ENCODE measurements at places on chromosomes 3 and 15.

DNA sequence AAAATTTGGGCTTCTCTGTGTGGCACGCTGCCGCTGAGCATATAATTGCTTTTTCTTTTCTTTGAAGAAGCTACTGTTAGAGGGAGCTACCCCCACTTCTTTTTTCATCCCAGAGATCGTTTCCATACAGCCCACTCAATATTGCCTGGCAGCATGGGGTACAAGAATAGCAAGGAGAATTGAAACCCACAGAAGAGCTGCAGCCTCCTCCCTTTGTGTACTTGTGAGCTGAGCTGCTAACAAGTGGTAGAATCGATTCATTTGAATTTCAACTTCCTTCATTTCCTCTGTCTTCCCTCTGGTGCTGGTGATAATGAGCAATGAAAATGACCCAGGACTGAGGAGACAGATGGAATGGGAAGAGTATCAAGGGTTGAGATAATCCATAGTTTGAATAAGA, 64.9 kb downstream of the LRRC3B start:
- no peak for DNase-seq

GRCh38 chr3:123652342-123652984, 67.6 kb upstream of the HACD2 start:
- peak; percentile 38 for DNase-seq

DNA sequence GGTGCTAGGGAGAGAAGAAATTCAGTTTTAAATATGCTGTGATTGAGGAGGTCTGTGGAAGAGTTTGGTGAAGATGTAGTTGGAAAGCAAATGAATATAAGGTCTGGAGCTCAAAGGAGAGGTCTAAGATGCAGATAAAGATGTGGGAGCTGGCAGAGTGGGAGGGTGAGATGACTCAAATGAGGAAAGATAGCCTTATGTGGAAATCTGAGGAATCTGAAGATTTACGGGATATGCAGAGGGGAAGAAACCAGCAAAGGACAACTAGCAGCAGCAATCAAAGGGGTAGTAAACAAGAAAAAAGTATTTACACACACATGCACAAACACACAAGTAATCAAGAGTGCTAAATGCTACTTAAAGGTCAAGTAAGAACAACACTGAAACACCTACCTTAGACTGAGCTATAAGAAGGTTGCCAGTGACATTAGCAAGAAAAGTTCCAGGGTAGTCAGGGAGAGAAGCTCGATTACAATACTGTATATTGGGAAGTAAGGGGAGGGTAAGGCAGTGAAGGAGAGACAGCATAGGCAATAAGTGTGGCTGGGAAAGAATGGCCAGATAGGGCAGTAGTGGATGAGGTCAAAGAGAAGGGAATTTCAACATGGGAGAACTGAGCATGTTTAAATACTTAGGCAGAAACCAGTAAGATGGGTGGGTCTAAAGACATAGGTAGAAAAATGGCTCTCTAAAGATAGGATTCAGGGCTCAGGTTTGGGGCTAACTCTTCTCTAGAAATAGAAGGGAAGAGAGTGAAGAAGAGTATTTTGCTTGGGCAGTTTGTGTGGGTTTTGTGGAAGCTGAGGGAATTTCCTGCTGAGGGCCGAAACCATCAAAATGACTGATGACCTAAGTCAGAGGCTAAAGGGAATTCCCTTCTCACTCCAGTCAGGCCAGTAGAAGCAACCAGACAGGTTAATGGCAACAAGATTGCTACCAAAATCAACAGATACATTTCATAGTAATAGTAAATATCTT, 8.9 kb downstream of the CMTM6 start:
- DNase-seq: no peak

DNA sequence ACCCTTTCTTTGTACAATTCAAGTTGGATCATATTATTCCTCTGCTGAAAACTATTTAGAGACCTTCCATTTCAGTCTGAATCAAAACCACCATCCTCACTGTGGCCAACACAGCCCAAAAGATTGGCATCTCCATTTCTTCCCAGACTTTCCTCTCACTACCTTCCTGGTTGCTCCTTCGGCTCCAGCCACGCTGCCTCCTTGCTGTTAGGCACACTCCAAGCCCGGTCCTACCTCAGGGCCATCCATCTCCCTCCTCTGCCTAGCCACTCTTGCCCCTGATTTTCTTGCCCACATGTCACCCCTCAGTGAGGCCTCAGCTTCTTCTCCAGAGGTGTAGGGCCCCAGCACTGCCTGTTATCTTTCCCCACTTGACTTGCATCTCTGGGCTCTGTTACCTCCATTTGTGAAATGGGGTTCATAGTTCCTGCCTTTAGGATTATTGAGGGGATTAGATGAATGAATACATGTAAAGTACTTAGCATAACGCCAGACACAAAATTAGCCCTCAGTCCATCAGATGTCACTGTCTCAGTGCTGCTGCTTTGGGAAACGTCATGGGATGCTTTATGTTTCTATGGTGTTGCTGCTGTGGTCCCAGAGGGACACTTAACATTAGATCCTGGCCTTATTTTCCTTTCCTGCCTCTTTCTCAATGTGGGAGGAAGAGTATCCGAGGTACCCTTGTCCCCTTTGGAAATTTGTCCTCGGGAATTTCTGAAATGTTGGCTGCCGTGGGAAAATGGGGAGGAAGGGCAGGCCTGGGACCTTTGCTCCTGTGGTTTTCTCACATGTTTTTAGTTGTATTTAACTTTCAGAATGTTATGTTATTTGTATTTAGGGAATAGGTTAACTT, 31.3 kb downstream of the SNRK start:
- DNase-seq: no peak

GRCh38 chr3:58952128-58952917, 97.5 kb downstream of the CFAP20DC start:
- no peak for DNase-seq

GRCh38 chr15:93983526-93983925, 247.8 kb upstream of the MCTP2 start:
- no peak for DNase-seq

- DNase-seq: no peak
Observed at GRCh38 chr3:133856316-133856715, 39.4 kb downstream of the RAB6B start.

DNA sequence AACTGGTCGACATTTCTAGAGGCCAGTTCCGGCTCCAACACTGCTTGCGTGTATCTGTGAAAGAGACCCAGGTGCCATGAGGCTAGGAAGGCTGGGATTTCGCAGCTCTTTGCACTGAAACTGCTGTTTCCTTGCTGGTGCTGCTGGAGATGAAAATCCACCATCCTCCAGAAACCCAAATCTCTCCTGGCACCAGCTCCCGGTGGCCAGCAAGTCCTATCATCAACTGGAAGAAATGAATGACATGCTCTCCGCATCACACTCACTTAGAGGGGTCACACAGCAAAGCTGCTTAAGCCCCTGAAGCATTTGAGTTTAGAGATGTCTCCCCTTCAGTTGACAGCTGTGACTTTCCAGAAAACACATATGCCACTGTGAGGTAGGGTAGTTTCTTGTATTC, 471.8 kb upstream of the PROK2 start:
- DNase-seq: no peak

DNA sequence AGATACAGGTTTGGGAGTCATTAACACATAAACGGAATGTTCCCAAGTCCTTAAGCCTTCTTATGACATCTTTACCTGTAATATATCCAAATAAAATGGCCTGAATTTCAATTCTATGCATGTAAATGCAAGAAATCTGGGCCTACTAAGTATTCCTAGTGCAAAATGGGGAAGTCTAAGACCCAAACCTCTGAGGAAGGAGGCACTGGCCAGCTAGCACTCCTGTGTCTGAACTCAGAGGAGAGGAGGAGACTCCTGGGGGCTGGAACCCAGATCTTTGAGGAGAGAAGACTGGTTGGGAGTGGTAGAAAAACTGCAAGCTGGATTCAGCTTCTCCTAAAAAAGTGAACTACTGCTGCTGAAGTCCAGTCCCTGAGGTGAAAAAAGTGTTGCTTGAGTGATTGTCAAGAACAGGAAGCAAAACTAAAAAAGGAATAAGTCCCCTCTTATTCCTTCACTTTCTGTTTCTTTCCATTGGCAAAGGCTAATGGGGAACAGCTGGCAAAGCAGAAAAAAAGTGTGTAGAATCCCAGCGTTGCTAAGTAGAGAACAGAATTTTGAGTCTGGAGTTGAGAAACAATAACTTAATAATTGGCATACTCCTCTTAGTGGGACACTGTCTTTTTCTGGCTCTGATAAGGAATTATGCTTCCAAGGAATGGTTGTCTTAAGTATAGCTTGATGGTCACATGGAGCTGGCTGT, 54.8 kb upstream of the ATP2C1 start:
- DNase-seq: no peak

- no peak for DNase-seq
Observed at GRCh38 chr15:57769266-57769665, 62.8 kb downstream of the POLR2M start.

DNA sequence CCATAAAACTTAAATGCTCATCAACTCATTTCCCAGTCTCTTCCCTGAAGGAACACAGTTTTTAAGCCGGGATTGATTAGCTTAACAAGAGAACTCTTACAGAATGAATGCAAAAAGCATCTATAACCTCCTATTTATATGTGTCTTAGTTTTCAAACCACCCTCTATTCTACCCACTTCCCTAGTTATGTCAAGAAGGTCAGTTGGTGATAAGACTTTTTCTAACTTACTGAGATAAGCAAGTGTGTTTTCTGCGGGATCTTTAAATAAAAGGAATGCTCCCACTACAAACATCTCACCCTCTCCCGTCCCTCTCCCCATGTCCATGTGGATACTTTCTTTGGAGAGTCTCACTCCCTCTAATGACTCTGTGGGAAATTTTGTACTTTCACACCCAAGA, 218.5 kb downstream of the SV2B start:
- no peak for DNase-seq

GRCh38 chr3:156729460-156730179, 55.2 kb downstream of the TIPARP start:
- no peak for DNase-seq

GRCh38 chr3:117666812-117667211, 957.2 kb downstream of the TUSC7 start:
- no peak for DNase-seq

DNA sequence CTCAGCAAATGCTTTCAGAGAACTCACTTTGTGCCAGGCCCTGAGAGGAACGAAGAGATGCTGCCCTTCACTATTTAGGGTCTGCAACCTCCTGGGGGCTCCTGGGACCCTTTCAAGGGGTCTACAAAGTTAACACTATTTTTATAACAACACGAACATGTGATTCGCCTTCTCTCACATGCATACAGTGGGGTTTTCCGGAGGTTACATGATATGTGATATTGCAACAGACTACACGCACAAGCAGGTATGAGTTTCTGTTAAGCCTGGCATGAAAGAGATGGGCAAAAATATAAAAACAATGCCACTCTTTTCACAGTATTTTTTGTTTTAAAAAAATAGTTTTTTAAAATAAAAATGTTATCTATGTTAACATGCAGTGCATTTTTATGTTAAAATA, 10.3 kb downstream of the STARD5 start:
- DNase-seq: no peak

DNA sequence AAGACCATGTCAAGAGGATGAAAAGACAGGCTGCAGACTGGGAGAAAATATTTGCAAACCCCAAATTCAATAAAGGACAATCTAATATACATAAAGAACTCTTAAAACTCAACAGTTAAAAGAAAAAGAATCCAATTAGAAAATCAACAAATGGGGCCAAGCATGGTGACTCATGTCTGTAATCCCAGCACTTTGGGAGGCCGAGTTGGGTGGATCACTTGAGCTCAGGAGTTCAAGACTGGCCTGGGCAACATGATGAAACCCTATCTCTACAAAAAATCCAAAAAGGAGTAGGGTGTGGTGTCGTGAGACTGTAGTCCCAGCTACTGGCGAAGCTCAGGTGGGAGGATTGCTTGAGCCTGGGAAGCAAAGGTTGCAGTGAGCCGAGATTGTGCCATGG, 57.6 kb downstream of the ANP32A start:
- DNase-seq: no peak

- peak; percentile 72 for DNase-seq
Observed at GRCh38 chr3:177751770-177752169, 554.5 kb upstream of the TBL1XR1 start.

GRCh38 chr3:170274641-170275040, 52.4 kb downstream of the PRKCI start:
- no peak for DNase-seq

DNA sequence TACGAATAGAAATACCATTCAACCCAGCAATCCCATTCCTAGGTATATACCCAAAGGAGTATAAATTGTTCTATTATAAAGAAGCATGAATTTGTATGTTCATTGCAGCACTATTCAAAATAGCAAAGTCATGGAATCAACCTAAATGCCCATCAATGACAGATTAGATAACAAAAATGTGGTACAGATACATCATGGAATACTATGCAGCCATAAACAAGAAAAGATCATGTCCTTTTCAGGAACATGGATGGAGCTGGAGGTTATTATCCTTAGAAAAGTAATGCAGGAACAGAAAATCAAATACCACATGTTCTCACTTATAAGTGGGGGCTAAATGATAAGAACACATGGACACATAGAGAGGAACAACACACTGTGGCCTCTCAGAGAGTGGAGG, 571.9 kb downstream of the RBMS3 start:
- DNase-seq: no peak

- DNase-seq: peak; percentile 20
Observed at GRCh38 chr15:31150732-31151231, 49.3 kb upstream of the TRPM1 start.

- DNase-seq: no peak
Observed at GRCh38 chr15:74132681-74133651, 2.6 kb downstream of the ISLR2 start.

DNA sequence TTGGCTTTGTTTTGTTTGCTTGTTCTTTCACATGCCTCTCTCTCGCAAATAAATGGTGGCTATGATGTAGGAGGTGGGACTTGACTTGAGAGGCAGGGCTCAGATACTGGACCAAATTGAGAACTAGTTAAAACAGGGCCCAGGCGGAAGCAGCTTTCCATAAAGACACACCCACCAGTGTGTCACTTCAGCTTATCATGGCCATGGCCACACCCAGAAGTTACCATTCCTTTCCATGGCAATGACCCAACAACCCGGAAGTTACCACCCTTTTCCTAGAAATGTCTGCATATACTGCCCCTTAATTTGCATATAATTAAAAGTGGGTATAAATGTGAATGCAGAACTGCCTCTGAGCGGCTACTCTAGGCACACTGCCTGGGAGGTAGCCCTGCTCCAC, 62.6 kb upstream of the CNTN4 start:
- no peak for DNase-seq

GRCh38 chr15:101560722-101561583, 71.4 kb upstream of the PCSK6 start:
- DNase-seq: no peak

- DNase-seq: no peak
Observed at GRCh38 chr15:92959219-92959618, 59.1 kb downstream of the CHD2 start.

Data from NCI-H345 (cell line).